ENCODE measurements at places on chromosomes 3 and 15. TPM values are rescaled to one million over a fixed set of nuclear protein-coding genes. Genes with fewer than 3 reads are reported as not detected.

DNA sequence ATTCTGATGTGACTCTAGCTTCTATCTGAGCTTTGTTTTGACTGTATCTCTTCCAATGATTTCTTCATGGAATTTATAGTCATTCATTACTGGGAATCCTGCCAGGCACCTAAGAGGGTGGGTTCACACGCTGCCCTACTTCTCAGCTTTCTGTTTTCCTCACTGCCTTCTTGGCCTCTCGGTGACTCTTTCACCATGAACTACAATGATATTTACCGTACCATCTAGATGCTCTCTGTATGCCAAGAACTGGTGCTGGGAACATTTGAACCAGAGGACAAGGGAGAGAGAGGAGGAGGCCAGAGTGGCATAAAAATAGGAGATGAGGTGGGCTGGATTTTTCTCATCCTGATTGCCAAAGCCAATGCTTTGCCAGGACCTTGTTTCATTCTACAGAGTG lies 280.0 kb upstream of the P2RY1 start:
- H3K4me1 ChIP-seq = no peaks in the 10 kb centered on the region
- no peak overlapping the region for H3K4me3 ChIP-seq

DNA sequence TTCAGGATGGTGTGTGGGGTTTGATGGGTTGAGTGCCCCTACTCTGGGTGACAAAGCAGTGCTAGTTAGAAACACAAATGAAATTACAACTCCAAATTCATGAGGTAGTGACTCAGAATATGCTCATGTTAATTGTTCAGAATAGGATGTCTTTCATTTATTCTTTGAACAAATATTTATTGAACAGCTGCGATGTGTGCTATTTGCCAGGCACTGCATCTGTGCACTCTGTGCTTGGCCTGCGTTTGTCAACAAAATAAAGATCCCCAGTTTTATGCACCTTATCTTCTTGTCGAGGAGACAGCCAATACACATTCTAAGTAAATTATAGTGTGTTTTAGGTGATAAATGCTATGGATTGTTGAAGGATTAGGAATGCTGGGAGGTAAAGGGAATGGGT lies 27.3 kb downstream of the MED12L start:
- DNase-seq = peak; percentile 30
- H3K4me3 ChIP-seq = no peak overlapping the region
- H3K27ac ChIP-seq = no peak overlapping the region

GRCh38 chr15:71349736-71350526 lies 234.7 kb downstream of the THSD4 start:
- H3K4me1 ChIP-seq = peaks cover 11% of the 10 kb centered on the region
- no peak for DNase-seq
- H3K4me3 ChIP-seq = no peak overlapping the region
- H3K27ac ChIP-seq = no peak overlapping the region
- no peaks in the 10 kb centered on the region for H3K27me3 ChIP-seq

DNA sequence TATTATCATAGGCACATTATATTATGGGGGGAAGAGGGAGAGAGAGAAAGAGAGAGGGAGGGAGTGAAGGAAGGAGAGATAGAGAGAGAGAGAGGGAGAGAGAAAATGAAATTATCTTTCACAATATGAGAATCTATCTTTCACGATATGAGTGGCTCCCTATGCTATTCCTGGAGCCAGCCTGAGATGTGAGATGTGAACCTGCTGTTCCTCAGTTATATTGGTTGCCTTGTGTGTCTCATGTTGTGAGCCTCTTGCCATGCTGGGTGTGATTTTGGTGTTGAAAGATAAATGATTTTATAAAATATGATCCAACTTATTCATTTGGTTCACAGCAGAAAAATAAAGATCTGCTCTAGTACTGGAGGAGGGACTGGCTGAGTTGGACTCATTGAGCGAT lies 148.7 kb downstream of the PPM1L start:
- H3K4me3 ChIP-seq = no peak overlapping the region
- no peaks in the 10 kb centered on the region for H3K36me3 ChIP-seq
- no peaks in the 10 kb centered on the region for H3K4me1 ChIP-seq
- H3K27ac ChIP-seq = no peak overlapping the region
- no peak for DNase-seq

Gene DAPK2
- 5.2 TPM for total RNA-seq

Gene CSPG5
- 0.66 TPM for total RNA-seq

Gene TM4SF4
- 0.23 TPM for total RNA-seq
